Activated T-cell treated with anti-CD3 and anti-CD28 coated beads, Interleukin-2, amount 50 U/mL, for 72 hours (primary cell): ENCODE measurements at places on chromosomes 7 and 10. TPM values are rescaled to one million over a fixed set of nuclear protein-coding genes. Genes with fewer than 3 reads are reported as not detected.

GRCh38 chr10:75145590-75145989 is 34.1 kb downstream of the SAMD8 start:
- no peaks in the 10 kb centered on the region for H3K27me3 ChIP-seq
- DNase-seq = no peak
- peaks cover 34% of the 10 kb centered on the region for H3K4me1 ChIP-seq
- no peak overlapping the region for H3K4me3 ChIP-seq
- H3K27ac ChIP-seq = no peak overlapping the region

FOXI2 gene
- total RNA-seq = not detected

MYL10 gene
- not detected for total RNA-seq

- peaks cover 48% of the 10 kb centered on the region for H3K4me1 ChIP-seq
- no peaks in the 10 kb centered on the region for H3K27me3 ChIP-seq
- DNase-seq = peak; percentile 57
- H3K27ac ChIP-seq = peak overlapping the region; percentile 99
- peak overlapping the region; percentile 94 for H3K4me3 ChIP-seq
- peaks cover 1% of the 10 kb centered on the region for H3K36me3 ChIP-seq
Measured at GRCh38 chr10:14953424-14954000, 384 bp downstream of the DCLRE1C start.

GRCh38 chr10:79123547-79123963 is 54.8 kb downstream of the ZMIZ1 start:
- no peak overlapping the region for H3K4me3 ChIP-seq
- H3K4me1 ChIP-seq = peaks cover 4% of the 10 kb centered on the region
- DNase-seq = no peak
- no peaks in the 10 kb centered on the region for H3K27me3 ChIP-seq

BTBD16 gene
- total RNA-seq = not detected

DNA sequence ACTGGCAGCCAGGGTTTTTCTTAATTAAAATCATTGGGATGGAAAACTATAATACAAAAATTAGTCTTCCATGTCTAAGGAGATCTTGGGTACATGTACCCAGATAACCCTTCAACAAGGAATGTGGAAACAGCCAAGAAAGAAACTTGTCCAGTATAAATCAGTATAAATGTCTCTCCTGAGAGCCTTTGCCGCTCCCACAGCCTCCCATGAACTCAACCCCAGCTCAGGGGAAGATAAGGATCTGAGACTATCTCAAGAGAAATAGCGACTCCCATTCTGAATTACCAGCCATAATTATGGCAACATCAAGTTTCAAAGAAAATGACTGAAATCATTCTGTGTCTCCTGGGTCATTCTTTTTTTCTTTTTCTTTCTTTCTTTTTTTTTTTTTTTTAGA is 32.6 kb upstream of the AFAP1L2 start:
- peaks cover 30% of the 10 kb centered on the region for H3K36me3 ChIP-seq
- H3K4me3 ChIP-seq = no peak overlapping the region
- no peak overlapping the region for H3K27ac ChIP-seq
- H3K27me3 ChIP-seq = no peaks in the 10 kb centered on the region

- no peaks in the 10 kb centered on the region for H3K36me3 ChIP-seq
- H3K27ac ChIP-seq = no peak overlapping the region
- H3K27me3 ChIP-seq = no peaks in the 10 kb centered on the region
- no peak for DNase-seq
- H3K4me1 ChIP-seq = peaks cover 20% of the 10 kb centered on the region
Measured at GRCh38 chr7:100513212-100513810, 25.7 kb upstream of the AGFG2 start.

TBX20 gene
- not detected for total RNA-seq

FAM25C gene
- total RNA-seq = not detected

SPDYE8 gene
- not detected for total RNA-seq

SLC39A12 gene
- not detected for total RNA-seq

- DNase-seq = no peak
- H3K27ac ChIP-seq = no peak overlapping the region
- no peaks in the 10 kb centered on the region for H3K36me3 ChIP-seq
- no peak overlapping the region for H3K4me3 ChIP-seq
Measured at GRCh38 chr7:146655928-146656797, 539.6 kb downstream of the CNTNAP2 start.

AHCYL2 gene
- 44.8 TPM for total RNA-seq

ZNF277 gene
- 26.4 TPM for total RNA-seq

KCNH2 gene
- 0.72 TPM for total RNA-seq

DNA sequence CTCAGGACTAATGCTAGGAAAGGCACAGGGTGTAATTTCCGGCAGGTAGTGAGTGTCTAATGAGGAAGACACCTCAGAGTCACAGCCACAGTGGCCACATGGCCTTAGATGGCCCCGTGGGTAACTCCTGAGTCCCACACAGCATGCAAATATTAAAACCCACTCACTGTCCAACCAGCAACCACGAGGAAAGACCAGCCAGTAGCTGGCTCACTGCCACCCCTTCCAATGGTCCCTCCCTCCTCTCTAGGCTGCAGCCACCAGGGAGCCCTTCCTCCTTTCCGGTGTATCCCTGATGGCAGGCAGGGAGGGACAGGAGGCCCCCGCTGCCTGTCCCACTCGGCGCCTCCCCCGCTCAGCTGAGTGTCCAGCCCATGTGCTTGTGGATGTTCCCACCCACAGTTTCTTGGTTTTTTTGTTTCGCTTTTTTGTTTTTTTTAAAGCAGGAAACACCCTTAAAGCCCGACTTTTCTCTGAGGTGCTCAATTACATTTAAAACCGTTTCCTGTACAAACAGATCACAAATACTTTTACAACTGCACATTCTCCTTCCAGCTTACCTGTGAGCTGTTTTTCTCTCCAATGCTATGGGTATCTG is 9.2 kb downstream of the BNIP3 start:
- peaks cover 11% of the 10 kb centered on the region for H3K36me3 ChIP-seq
- H3K4me3 ChIP-seq = peak overlapping the region; percentile 82
- peak; percentile 37 for DNase-seq
- H3K4me1 ChIP-seq = peaks cover 72% of the 10 kb centered on the region
- peak overlapping the region; percentile 95 for H3K27ac ChIP-seq

DNA sequence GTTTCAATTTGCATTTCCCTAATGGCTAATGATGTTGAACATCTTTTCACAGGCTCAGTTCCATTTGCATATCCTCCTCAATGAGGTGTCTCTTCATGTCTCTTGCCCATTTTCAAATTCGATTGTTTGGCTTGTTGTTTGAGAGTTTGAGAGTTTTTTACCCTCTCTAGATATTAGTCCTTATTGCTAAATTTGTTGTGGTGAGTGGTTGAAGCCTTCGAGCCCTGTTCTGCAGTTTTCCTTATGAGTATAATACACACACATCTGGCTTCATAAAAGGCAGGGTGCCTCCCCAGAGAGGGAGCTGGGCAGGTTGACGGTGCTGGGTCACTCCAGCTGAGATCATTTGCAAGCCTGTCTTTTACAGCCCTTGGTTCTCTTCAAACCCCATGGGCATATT is 65.1 kb downstream of the RGS10 start:
- DNase-seq = no peak
- peaks cover 29% of the 10 kb centered on the region for H3K4me1 ChIP-seq
- H3K27ac ChIP-seq = no peak overlapping the region

DNA sequence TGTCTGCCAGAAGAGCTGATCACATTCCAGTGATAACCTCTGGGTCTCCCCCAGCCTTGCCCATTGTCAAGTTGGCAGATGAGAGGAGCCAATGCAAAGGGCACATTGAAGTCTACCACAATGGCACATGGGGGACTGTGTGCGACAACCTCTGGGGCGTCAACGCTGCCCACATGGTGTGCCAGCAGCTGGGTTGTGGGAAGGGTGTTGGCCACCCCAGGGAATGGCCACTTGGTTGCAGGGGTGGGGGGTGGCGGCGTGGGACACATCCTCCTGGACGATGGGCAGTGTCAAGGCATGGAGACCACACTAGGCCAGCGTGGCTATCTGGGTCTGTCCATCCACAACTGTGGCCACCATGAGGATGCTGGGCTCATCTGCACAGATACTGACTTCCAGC is 43.4 kb downstream of the CUZD1 start:
- no peak overlapping the region for H3K27ac ChIP-seq
- peaks cover 10% of the 10 kb centered on the region for H3K27me3 ChIP-seq
- H3K36me3 ChIP-seq = no peaks in the 10 kb centered on the region
- no peaks in the 10 kb centered on the region for H3K4me1 ChIP-seq

DNA sequence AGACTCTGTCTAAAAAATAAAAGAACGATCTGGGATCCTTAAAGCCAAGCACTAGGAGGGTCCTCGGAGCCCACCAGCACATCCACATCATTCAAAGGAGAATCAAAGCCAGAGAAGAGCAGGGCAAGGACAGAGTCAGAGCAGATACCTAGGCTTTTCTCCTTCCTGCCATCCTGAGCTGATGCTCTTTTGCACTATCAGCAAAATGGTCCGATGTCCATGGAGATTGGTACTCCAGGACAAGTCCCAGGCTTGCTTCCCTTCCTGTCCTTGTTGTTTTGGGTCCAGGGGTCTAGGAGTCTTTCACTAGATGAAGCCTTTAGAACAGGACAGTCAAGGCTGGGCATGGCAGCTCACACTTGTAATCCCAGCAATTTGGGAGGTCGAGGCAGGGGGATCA is 58.0 kb upstream of the ELN start:
- no peaks in the 10 kb centered on the region for H3K27me3 ChIP-seq
- DNase-seq = no peak
- no peak overlapping the region for H3K4me3 ChIP-seq
- H3K36me3 ChIP-seq = no peaks in the 10 kb centered on the region
- no peak overlapping the region for H3K27ac ChIP-seq

- no peaks in the 10 kb centered on the region for H3K4me1 ChIP-seq
- DNase-seq = no peak
- no peaks in the 10 kb centered on the region for H3K27me3 ChIP-seq
Measured at GRCh38 chr7:14834883-14835282, 67.7 kb downstream of the DGKB start.

DNA sequence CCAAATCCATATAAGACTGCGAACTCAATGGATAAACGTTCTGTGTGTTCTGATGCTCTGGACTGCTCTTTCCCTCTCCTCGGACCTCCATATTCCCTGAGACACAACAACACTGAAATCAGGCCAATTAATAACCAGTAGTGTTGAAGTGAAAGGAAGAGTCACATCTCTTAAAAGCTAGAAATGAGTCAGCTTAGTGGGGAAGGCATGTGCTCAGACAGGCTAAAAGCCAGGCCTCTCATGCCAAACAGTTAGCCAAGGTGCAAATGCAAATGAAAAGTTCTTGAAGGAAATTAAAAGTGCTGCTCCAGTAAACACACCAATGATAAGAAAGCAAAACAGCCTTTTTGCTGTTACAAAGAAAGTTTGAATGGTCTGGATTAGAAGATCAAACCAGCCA is 29.3 kb downstream of the TNS3 start:
- H3K27me3 ChIP-seq = no peaks in the 10 kb centered on the region
- H3K27ac ChIP-seq = no peak overlapping the region
- DNase-seq = no peak
- no peak overlapping the region for H3K4me3 ChIP-seq
- no peaks in the 10 kb centered on the region for H3K36me3 ChIP-seq
- H3K4me1 ChIP-seq = peaks cover 5% of the 10 kb centered on the region

- peaks cover 13% of the 10 kb centered on the region for H3K4me1 ChIP-seq
- peaks cover 16% of the 10 kb centered on the region for H3K27me3 ChIP-seq
- no peak for DNase-seq
- no peaks in the 10 kb centered on the region for H3K36me3 ChIP-seq
- no peak overlapping the region for H3K27ac ChIP-seq
Measured at GRCh38 chr10:110636932-110637557, 7.1 kb upstream of the RBM20 start.

DNA sequence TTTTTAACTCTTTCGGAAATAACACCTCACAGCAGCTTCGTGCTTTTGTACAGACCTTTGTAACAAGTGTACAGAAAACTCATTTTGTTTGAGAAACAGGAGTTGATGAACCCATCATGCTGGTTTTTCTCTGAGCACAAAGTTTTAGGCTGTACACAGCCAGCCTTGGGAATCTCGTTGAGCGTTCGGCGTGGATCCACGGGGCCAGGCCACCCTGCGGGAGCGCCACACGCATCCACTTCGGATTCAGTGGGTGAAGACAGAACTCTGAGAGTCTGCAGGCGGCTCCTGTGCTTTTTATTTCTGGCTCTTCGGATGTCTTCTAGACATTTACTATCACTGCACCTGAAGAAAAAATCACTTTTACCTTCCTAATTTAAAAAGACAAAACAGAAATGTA is 131.2 kb downstream of the SMURF1 start:
- H3K4me1 ChIP-seq = peaks cover 6% of the 10 kb centered on the region
- no peak for DNase-seq
- no peaks in the 10 kb centered on the region for H3K27me3 ChIP-seq
- H3K36me3 ChIP-seq = peaks cover 45% of the 10 kb centered on the region
- no peak overlapping the region for H3K4me3 ChIP-seq
- no peak overlapping the region for H3K27ac ChIP-seq

TEX36 gene
- total RNA-seq = not detected

DNA sequence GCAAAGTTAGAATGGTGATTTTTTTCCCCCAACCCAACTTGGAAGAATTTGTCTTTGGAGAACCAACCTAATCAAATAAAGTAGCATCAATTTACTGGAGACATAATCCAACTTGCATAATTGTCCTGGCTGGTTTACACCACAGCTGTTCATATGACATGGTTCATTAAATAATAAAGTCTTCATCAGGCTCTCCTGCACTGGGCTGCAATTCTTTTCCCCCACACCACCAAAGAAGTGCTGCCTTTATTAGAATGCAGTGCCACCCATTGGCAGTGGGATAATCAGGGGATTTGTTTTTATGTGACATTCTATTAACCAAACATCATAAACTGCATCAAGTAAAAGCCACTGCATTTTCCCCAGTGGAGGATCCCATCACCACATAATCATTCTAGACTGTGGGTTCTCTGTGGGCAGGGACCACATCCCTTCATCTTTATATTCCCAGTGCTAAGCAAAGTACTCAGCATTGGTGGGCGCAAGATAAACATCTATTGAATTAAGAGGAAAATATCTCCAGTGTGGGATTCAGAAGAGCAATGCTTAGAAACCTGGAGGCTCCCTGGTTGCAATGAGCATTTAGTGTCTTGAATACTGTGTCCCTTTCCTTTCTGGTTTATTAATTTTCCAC is 322.0 kb downstream of the KCNMA1 start:
- H3K4me3 ChIP-seq = no peak overlapping the region
- peaks cover 6% of the 10 kb centered on the region for H3K27me3 ChIP-seq
- no peaks in the 10 kb centered on the region for H3K4me1 ChIP-seq

DNA sequence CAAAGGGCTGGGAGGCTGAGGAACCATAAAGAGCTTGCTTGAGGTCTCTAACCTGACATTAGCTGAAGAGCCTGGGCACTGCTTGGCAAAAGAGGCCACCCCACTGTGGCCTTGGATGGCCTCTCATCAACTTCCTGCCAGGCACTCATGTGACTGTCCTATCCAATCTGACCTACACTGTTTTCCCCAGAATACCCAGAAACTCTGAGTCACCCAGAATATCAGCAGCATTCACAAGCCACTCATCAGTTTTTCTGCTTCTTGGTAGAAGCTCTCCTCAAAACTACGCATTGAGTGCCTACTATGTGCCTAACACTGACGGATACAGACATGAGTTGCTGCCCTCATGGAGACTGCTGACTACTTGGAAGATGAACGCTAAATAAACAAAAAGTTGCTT is 4.1 kb upstream of the NT5C2 start:
- peak overlapping the region; percentile 56 for H3K27ac ChIP-seq
- H3K36me3 ChIP-seq = no peaks in the 10 kb centered on the region
- DNase-seq = peak; percentile 41
- peak overlapping the region; percentile 61 for H3K4me3 ChIP-seq

- no peak overlapping the region for H3K27ac ChIP-seq
- H3K27me3 ChIP-seq = no peaks in the 10 kb centered on the region
- peaks cover 52% of the 10 kb centered on the region for H3K4me1 ChIP-seq
- no peak overlapping the region for H3K4me3 ChIP-seq
- no peak for DNase-seq
Measured at GRCh38 chr10:6385665-6386064, 182.9 kb downstream of the PFKFB3 start.

AKR1C4 gene
- total RNA-seq = not detected

GRCh38 chr10:31030800-31031199 is 865 bp downstream of the ZNF438 start:
- H3K4me3 ChIP-seq = peak overlapping the region; percentile 78
- peaks cover 18% of the 10 kb centered on the region for H3K4me1 ChIP-seq
- H3K27ac ChIP-seq = peak overlapping the region; percentile 85
- DNase-seq = no peak
